ENCODE measurements at places on chromosomes 7 and 10.

DNA sequence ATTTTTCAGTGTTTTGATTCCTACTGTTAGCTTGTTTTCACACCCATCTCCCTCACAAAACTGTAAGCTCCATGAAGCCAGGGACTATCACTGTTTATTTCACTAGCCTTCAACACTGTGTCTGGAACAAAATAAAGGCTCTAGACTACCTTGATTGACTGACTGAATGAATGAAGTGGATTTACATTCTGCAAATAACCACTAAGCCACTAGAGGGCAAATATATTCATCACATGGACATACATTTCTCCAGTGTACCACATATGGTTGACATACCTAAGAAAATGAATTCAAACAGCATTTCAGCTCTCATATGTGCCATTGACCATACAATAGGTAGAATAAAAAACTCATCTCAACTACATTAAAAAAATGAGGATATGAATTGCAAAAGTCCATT, 185.9 kb downstream of the RAB11FIP2 start:
- DNase-seq, result no peak

DNA sequence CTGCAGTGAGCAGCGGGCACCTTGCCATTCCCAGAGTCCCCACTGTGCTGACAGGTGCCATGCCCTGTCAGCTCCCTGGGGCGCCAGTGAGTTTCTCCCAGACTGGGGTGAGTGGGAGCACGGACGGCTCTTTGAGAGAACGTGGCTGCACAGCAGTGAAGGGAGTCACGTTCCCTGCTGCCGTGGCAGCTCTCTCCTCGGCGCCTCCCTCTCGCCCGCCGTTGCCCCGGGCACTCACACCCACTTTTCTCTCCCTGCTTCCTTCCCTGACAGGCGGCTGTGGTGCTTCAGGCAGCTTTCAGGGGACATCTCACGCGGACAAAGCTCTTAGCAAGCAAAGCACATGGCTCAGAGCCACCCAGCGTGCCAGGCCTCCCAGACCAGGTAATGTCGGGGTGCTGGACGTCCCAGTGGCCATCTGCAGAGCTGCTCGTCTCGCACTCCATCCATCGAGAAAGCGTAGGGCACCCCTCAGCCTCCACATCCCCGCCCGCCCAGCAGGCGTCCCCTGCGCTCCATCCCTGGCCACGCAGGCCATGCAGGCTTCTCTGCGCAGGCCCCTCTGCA, 27.1 kb upstream of the TTYH3 start:
- DNase-seq, result no peak

DNA sequence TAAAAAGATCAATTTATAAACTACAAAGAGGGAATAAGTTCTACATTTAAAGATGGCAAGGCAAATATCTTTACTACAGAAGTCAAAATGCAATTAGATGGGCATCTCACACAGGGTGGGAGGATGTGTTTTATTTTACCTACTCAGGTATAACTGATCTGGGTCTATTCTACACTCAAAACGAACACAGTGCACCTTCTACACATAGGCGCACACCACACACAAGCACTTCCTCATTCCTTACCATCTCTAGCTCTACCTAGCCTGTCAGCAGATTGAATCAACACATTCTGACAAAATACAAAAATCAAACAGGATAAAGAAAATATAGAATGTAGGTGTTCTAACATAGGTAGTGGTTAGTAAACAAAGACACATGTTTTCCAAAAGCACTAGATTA, 64.8 kb downstream of the SGCE start:
- DNase-seq, result no peak

DNA sequence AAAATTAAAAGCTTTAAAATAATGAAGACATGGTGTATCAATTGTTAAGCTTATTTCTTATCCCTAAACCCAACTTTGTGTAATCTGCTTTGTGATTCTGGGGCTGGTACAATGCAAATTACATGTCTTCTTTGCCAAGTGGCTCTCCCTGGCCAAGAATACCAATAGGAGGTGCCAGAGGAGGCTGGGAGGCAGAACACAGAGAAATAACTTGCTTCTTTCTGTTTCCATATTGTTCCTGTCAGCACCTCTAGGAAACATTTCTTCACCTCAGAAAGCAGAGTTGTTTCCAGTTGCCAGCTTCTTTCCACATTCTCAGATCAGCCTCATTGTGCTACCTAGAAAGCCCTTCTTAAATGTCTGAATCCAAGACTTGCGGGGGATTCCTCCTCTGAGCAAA, 174.4 kb downstream of the MDFIC start:
- no peak for DNase-seq

GRCh38 chr10:33248638-33249037, 85.8 kb downstream of the NRP1 start:
- DNase-seq, result no peak

DNA sequence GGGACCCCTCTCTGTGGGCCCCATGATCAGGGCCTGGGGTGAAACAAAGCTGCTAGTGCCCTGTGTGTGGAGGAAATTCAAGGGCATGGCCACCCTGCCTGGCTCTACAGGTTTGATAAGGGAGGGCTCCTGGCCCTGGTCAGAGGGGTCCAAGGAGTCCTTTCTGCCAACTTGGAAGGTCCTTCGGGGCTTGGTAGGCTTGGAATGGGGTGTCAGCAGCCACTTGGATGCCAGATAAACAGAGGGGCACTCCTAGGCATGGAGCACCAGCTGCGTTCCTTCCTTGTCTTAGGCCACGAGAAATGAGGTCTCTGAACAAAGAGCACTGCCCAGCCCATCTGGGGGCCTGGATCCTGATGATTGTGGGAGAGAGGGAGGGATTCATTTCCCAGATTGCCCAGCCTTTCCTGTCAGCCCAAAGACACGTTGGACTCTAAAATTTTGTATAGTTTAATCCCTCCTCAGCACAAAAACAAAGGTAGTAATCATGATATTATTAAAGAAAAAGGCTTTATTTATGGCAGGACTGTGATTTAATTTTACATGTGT, 5.1 kb downstream of the MTURN start:
- DNase-seq, result no peak

- no peak for DNase-seq
Observed at GRCh38 chr10:35203745-35204144, 77.1 kb downstream of the CREM start.

GRCh38 chr7:105027176-105027853, 13.3 kb downstream of the KMT2E start:
- no peak for DNase-seq

- no peak for DNase-seq
Observed at GRCh38 chr10:126686719-126687118, 16.2 kb upstream of the C10orf90 start.
